NCI-H1048 (cell line): ENCODE measurements at places on chromosomes 11 and 22.

DNA sequence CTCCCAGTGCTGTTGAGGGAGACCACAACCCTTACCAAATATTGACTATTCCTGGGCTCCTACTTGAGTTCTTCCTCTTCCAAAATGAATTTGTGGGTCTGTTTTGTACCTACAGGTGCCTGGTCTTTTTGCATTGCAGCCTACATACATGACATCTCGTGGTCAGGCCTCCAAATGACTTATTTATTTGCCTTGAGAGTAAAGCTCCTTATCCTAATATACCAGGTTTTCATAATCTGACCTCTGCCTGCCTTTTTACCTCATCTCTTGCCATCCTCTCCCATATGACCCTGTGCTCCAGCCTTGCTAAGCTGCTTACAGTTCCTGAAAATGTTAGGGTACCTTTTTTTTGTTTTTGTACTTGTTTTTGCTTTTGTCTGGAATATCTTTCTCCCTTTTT, 130.4 kb downstream of the UVRAG start:
- DNase-seq: no peak

- DNase-seq: no peak
Observed at GRCh38 chr11:7448201-7448600, 37.1 kb upstream of the OLFML1 start.

GRCh38 chr22:17633217-17633997, 4.9 kb upstream of the ATP6V1E1 start:
- no peak for DNase-seq

- no peak for DNase-seq
Observed at GRCh38 chr11:72821221-72821919, 7.2 kb downstream of the ATG16L2 start.

- no peak for DNase-seq
Observed at GRCh38 chr11:100759856-100760255, 72.8 kb downstream of the ARHGAP42 start.

DNA sequence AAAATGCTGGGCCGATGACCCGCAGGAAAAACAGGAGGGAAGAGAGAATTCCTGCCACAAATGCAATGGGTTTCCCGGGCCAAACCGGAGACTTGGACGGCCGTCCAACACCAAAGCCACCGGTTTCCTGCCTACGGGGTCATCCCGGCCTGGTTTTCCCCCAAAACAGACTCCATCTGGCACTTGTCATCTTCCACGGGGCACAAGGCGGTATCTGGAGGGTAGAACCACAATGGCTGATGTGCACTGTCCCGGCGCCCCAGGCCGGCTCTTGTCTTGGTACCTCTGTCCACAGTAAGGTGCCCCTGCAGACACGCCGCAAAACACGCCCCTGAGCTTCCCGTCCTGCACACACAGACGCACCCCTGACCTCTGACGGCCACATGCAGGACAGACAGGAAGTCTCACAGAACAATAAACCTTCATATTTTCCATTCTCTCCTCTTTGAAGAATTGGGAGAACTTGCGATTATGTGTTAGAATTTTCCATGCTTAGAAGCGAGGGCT, 20.1 kb downstream of the CELSR1 start:
- no peak for DNase-seq

GRCh38 chr11:61972672-61973475, 5.4 kb upstream of the FTH1 start:
- DNase-seq: no peak

- no peak for DNase-seq
Observed at GRCh38 chr11:93348930-93349329, 18.4 kb downstream of the DEUP1 start.

DNA sequence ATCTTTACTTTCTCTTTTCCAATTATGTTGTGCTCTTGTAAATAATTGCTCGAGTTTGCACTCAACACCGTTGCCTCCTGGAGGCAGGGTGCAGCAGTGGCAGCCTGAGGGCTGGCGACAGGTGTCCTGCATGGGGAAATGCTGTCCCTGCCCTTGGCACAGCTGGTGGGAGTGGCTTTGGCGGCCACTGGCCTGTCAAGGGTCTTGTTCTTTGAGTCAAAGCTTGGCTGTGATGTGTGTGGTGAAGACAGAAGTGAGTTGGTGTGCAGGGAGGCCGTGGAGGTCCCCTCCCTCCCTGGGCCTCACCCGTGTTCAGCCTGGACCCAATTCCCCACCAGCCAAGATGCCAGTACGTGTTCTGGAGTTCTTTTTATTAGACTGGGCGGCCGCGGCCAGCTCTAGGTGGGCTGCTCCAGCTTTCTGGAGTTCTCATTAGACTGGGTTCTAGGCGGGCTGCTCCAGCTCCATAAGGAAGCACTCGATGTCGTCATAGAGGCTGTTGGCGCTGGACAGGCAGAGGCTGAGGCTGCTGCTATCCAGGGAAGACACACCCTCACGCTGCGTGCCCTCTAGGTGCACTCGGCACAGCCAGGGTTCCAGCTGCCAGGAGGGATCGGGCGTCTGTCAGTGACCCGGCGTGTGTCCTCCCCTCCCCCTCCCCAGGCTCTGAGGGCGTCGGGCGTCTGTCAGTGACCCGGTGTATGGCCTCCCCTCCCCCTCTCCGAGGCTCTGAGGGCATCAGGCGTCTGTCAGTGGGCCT, 3.4 kb downstream of the IRF7 start:
- no peak for DNase-seq

DNA sequence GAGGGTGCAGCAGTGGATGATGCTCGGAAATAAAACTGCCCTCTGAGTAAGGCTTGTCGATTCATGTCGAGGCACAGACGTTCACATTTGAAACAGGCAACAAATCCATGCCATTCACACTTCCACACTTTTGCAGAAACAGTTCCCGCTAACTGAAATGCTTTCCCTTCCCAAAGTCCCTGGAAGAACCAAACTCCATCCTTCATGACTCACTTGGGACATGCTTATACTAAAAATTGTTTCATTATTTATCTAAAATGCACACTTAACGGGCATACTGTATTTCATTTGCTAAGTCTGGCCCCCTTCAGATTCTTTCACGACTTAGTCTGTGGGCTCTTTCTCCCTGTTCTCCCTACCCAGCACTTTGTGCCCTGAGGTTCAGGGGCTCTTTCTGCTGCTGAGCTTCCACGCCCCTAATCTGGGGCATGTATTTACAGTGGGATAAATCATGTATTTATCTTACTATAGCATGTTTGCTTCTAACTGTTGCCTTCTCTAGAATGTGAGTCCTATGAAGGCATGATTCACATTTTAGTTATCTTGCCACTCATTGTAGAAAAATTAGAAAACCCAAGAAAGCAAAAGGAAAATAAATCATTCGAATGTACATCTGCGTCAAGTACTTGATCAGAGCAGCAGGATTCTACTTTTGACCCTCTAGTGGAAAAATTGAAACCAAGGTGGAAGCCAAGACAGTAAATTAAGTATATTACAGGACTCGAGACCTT, 12.5 kb downstream of the SCGB1A1 start:
- no peak for DNase-seq

DNA sequence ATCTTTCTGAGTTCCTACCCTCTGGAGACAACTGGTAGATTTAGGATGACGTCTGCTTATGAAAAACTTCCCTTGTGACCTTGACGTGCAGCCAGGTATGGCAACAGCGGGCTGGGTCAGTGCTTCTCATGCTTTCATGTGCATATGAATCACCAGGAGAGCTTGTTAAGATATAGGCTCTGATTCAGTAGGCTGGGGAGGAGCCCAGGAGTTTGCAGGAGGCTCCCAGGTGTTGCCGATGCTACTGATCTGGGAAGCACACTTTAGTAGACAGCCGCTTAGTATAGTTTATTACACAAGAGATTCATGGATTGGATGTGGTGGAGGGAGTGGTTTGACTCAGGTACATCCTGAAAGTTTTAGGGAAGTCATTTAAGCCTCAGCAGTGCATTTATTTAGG, 23.8 kb downstream of the DIXDC1 start:
- DNase-seq: no peak

- no peak for DNase-seq
Observed at GRCh38 chr22:49811020-49811791, 16.5 kb downstream of the BRD1 start.

DNA sequence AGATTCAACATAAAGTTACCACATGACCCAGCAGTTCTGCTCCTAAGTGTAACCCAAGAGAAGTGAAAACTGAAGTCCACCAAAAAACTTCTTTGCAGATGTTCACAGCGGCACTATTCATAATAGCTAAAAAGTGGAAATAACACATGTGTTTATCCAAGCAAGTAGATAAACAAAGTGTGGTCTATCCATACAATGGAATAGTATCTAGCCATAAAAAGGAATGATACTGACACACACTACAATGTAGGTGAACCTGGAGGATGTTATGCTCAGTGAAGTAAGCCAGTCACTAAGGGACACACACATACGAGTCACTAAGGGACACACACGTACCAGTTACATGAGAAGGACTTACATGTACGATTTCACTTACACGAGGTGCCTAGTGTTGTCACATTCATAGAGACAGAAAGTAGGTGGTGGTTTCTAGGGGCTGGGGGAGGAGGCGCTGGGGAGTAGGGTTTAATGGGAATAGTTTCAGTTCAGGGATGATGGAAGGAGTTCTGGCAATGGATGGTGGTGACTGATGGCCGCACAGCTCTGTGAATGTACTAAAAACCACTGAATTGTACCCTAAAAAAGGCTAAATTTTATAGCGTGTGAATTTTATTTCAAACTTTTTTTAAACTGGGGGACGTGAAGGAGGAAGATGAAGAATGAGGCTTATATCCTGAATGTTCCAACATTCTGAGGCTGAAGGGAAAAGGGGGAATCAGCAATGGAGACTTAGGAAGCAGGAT, 27.2 kb upstream of the COMT start:
- no peak for DNase-seq

- DNase-seq: no peak
Observed at GRCh38 chr11:65817312-65817834, 16.4 kb upstream of the SNX32 start.

DNA sequence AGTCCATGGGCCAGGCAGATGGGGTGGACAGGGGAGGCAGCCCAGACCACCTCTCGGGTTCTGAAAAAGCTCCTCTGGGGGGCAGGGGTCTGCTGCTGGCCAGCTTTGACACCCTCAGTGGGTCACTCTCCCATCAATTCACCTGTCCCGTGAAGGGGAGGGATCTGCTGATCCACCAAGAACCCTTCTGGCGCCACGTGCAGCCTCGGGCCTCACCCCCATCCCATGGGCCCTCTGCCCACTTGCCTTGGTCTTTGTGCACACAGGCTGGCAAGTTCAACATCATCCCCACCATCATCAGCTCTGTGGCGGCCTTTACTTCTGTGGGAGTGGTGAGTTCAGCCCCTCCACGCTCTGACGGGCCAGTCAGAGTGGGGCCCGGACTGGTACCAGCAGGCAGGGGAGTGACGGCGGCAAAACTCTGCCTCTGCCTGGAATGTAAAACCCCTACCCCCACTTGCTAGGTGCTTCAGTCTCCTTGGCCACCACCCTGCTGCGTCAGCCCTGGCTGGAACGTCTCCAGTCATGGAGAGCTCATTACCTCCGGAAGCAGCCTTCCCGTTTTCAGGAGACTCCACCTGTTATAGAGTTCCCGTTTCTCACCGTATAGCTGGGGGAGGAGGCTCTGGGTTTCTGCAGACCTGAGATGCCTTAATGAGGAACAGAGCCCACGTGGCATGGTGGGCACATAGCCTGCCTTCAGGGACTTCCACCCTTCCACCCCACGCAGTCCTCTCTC, 12.7 kb downstream of the PRG3 start:
- no peak for DNase-seq

DNA sequence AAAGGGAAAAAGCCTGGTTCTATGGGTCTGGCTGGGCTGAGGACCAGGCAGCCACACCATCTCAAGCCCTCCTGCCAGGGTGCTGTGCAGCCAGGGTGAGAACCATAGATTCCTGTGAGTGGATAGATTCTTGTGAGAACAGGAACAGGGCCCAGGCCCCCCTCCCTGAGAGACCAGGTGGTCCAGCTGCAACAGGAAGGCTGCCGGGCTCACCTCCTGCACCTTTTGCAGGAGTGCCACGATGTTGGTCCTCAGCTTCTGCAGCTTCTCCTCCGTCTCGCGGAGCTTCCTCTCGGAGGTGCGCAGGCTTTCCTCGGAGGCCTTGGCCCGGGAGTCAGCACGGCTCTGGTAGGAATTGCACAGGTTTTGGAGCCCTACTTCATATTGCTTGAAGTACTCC, 40.8 kb downstream of the MORC2 start:
- DNase-seq: no peak

DNA sequence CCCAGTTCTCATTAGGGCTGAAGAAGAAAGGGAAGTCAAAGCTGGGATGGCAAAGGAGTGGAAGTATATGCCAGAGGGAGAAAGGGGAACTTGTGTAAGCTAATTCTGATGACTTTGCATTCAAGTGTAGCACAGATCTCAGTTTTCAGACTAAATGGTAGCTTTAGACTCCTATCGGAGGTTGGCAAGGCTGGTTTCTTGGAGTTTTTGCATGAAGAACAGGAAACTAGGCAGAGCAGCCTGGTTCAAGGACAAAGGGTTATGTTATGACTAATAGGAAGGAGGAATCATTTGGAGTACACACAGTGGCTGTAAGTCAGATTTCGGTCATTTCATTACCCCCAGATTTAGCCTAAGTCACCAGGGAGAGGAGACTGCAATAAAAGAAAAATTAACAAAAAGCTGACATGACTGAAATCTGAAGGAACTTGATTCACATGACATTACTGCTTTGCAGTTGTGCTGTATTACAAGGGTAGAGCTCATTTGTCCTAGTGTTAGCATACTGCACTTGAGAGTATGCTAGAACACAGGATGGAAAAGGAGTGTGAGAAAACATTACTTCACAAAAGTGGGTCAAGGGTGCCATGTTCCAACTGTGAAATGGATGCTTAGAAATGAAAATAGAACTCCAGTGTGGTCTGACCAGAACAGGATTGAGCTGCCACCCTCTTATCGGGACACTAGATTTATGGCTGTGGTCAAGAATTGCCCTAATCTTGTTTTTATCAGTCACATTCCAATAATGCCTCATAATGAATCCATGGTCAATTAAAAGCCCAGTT, 23.6 kb downstream of the ADM start:
- DNase-seq: no peak

- no peak for DNase-seq
Observed at GRCh38 chr11:201966-202365, 5.2 kb downstream of the BET1L start.

DNA sequence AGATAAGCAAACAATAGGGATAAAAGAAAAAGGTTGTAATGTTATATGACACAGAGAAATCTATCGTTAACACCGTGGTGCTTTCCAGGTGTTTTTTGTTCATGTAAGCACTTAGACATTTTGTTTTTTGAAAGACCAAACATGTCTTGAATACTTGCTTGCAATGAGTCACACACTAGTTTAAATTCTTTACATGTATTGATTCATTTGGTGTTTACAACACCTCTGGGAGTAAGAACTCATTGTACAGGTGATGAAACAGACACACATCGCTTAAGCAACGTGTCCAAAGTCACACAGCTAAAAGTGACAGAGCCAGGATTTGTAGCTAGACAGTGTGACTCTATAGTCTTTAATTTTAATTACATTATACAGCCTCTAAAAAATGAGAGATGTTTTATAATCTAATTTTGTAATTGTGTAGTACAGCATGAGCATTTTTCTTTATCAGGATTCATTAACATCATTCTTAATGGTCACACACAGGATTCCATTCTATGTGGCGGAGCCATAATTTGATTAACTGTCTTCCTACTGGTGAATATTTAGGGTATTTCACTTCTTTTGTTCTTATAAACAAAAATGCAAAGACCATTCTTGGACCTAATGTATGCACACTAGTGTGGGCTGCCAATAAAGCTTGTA, 148.8 kb downstream of the DBX1 start:
- no peak for DNase-seq
